ENCODE measurements at places on chromosomes 7 and 10.

GRCh38 chr10:130246113-130246512 lies 109.9 kb downstream of the GLRX3 start:
- no peak overlapping the region for H3K4me3 ChIP-seq
- no peak for DNase-seq
- peaks cover 12% of the 10 kb centered on the region for H3K4me1 ChIP-seq
- peaks cover 15% of the 10 kb centered on the region for H3K27me3 ChIP-seq
- no peaks in the 10 kb centered on the region for H3K36me3 ChIP-seq
- no peak overlapping the region for H3K27ac ChIP-seq

DNA sequence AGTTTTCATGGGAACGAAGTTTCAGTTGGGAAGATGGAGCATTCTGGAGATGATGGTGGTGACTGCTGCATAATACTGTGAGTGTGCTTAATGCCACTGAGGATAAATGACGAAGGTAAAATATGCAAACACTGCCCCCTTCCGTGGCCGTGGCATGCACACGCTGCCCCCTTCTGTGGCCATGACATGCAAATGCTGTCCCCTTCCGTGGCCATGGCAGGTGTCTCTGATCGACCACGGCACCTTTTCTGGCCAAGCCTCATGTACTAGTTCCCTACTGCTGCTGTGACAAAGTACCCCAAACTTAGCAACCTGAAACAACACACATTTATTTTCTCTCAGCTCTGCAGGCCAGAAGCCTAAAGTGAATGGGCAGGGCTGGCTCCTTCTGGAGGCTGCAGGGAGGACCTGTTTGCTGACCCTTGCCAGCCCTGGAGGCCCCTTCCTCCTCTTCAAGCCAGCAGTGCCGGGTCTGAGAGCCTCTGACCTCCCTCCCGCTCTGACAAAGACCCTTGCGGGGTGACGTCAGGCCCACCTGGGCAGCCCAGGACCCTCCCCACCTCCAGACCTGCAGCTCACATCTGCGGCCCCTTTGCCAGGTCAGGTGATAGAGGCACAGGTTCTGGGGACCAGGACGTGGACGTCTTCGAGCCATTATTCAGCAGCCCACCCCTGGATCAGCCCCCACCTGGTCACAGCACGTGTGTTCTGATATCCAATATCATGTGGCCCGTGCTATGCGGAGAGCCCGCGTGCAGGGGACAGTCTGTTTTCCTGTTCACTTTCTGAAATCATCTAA lies 82.0 kb downstream of the MICALL2 start:
- no peak for DNase-seq
- no peak overlapping the region for H3K27ac ChIP-seq
- no peak overlapping the region for H3K4me3 ChIP-seq
- no peaks in the 10 kb centered on the region for H3K4me1 ChIP-seq

- H3K4me3 ChIP-seq = peak overlapping the region; percentile 52
- H3K36me3 ChIP-seq = peaks cover 57% of the 10 kb centered on the region
- H3K4me1 ChIP-seq = peaks cover 67% of the 10 kb centered on the region
Observed at GRCh38 chr7:3039787-3040186, 3.9 kb downstream of the CARD11 start.

GRCh38 chr7:117652943-117653680 lies 173.3 kb downstream of the CFTR start:
- no peaks in the 10 kb centered on the region for H3K36me3 ChIP-seq
- no peak overlapping the region for H3K4me3 ChIP-seq
- H3K4me1 ChIP-seq = no peaks in the 10 kb centered on the region
- no peak overlapping the region for H3K27ac ChIP-seq
- DNase-seq = no peak
- H3K27me3 ChIP-seq = no peaks in the 10 kb centered on the region

- H3K4me3 ChIP-seq = no peak overlapping the region
- peaks cover 31% of the 10 kb centered on the region for H3K4me1 ChIP-seq
- DNase-seq = no peak
- H3K27me3 ChIP-seq = peaks cover 13% of the 10 kb centered on the region
- no peak overlapping the region for H3K27ac ChIP-seq
Observed at GRCh38 chr10:72690071-72690755, 1.7 kb upstream of the MCU start.

- H3K36me3 ChIP-seq = peaks cover 7% of the 10 kb centered on the region
- H3K4me3 ChIP-seq = no peak overlapping the region
- H3K27me3 ChIP-seq = peaks cover 12% of the 10 kb centered on the region
- H3K27ac ChIP-seq = no peak overlapping the region
- H3K4me1 ChIP-seq = no peaks in the 10 kb centered on the region
- no peak for DNase-seq
Observed at GRCh38 chr10:69541463-69541862, 31.8 kb downstream of the NEUROG3 start.

- DNase-seq = no peak
- H3K27me3 ChIP-seq = peaks cover 17% of the 10 kb centered on the region
- no peaks in the 10 kb centered on the region for H3K36me3 ChIP-seq
- H3K27ac ChIP-seq = no peak overlapping the region
Observed at GRCh38 chr10:101336382-101336781, 17.6 kb upstream of the BTRC start.

- no peak overlapping the region for H3K4me3 ChIP-seq
- H3K4me1 ChIP-seq = no peaks in the 10 kb centered on the region
- DNase-seq = no peak
- no peaks in the 10 kb centered on the region for H3K36me3 ChIP-seq
- no peak overlapping the region for H3K27ac ChIP-seq
Observed at GRCh38 chr7:51354897-51355296, 38.3 kb upstream of the COBL start.

GRCh38 chr7:8360564-8361153 lies 72.8 kb upstream of the NXPH1 start:
- H3K27ac ChIP-seq = no peak overlapping the region
- H3K36me3 ChIP-seq = no peaks in the 10 kb centered on the region
- no peak overlapping the region for H3K4me3 ChIP-seq
- peaks cover 17% of the 10 kb centered on the region for H3K27me3 ChIP-seq
- H3K4me1 ChIP-seq = peaks cover 4% of the 10 kb centered on the region

- no peaks in the 10 kb centered on the region for H3K27me3 ChIP-seq
- no peak overlapping the region for H3K4me3 ChIP-seq
- no peak overlapping the region for H3K27ac ChIP-seq
- no peaks in the 10 kb centered on the region for H3K36me3 ChIP-seq
- no peaks in the 10 kb centered on the region for H3K4me1 ChIP-seq
Observed at GRCh38 chr10:84665883-84666463, 337.6 kb downstream of the CCSER2 start.

DNA sequence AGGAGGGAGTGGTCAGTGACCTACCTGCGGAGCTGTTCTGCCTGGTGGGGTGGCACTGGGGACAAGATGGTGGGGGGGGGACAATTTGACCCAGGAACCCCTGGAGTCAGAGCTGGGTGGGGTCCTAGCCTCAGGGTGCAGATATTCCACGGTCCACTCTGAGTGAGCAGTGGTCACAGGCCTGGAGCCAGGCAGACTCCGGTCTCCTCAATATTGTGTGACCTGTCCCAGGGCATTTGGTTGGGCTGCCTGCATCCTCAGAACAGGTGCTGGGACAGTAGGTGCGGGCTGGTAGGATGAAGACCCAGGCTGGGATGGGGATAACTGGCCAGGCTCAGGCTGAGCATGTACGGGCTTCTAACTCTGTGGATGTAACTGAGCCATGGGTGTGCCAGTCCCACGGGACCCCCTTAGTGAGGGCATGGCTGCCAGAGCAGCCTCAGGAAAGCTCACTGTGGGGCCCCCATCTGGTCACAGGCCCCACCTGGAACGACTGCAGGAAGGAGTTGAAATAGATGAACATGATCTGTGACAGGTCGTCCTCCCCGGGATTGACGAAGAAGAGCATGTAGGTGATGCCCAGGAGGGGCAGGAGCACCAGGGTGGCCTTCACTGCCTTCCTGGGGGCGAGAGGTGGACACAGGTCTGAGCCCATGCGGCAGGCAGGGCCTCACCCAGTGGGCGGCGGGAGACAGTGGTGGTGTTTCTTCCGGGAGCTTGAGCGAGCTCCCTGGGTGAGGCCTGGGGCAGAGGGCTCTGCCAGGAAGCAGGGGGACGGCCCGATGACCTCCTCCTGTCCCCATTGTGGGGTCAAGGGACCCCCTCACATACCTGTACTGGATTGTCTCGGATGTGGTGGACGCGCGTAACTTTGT lies 26.9 kb downstream of the CRHR2 start:
- H3K27ac ChIP-seq = no peak overlapping the region
- H3K4me1 ChIP-seq = no peaks in the 10 kb centered on the region
- H3K27me3 ChIP-seq = no peaks in the 10 kb centered on the region
- H3K4me3 ChIP-seq = no peak overlapping the region

- H3K4me1 ChIP-seq = no peaks in the 10 kb centered on the region
- no peaks in the 10 kb centered on the region for H3K27me3 ChIP-seq
- H3K27ac ChIP-seq = no peak overlapping the region
- no peak for DNase-seq
- H3K36me3 ChIP-seq = no peaks in the 10 kb centered on the region
- H3K4me3 ChIP-seq = no peak overlapping the region
Observed at GRCh38 chr10:52208365-52208764, 105.7 kb upstream of the DKK1 start.

DNA sequence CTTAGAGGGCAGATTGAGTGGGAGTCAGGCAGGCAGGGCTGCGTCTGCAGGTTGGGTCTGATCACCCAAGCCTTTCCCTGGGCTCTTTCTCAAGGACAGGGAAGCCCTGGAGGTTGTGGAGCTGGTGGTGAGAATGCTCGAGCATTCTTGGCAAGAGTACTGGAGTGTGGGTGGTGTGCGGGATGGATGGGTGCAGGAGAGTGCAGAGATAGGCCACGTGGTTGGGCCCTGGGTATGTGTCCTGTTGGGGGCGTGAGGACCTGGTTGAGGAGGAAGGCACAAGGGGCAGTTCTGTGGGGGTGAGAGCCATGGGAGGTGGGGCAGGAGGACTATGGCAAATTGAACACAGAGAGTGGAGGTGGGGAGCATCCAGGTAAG lies 135.9 kb downstream of the PTPN20 start:
- no peaks in the 10 kb centered on the region for H3K36me3 ChIP-seq
- H3K27me3 ChIP-seq = no peaks in the 10 kb centered on the region
- H3K4me3 ChIP-seq = no peak overlapping the region
- DNase-seq = no peak
- peaks cover 7% of the 10 kb centered on the region for H3K4me1 ChIP-seq

DNA sequence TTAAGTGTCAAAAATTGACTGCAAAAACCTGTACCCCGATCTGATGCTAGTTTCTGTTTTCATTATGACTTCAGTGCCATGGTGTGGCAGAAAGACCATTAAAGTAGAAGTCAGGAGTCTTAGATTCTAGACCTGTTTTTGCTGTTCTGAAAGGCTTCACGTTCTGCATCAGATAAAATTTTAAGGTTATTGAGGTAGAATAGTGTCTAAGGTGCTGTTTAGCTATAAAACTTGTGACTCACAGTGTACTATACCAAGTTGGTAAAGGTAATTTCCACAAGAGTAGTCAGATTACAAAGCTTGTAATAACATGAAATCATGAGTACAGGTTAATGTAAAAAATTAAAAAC lies 38.6 kb downstream of the ZNRF2 start:
- peak overlapping the region; percentile 73 for H3K4me3 ChIP-seq
- H3K27ac ChIP-seq = peak overlapping the region; percentile 96
- peaks cover 21% of the 10 kb centered on the region for H3K36me3 ChIP-seq
- H3K4me1 ChIP-seq = peaks cover 55% of the 10 kb centered on the region

GRCh38 chr10:17871036-17871435 lies 61.9 kb downstream of the MRC1 start:
- DNase-seq = no peak
- no peaks in the 10 kb centered on the region for H3K36me3 ChIP-seq
- H3K27ac ChIP-seq = no peak overlapping the region
- no peaks in the 10 kb centered on the region for H3K27me3 ChIP-seq
- no peak overlapping the region for H3K4me3 ChIP-seq

DNA sequence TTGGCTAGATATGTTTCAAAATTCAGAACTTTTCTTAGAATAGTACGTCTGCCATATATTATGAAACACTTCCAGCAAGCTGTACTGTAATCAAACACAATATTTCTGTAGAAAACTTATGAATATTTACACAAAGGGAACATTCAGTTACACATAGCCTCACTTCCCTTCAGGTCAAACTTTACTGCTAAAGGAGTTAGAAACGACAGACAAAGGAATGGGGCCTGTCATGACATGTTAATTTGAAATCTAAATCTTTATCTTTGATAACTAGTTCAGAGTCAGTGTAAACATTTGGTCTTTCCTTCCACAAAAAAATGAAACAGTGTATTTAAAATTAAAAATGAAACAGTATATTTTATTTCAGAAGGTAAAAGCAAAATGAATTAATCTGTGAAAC lies 1.0 kb upstream of the CROT start:
- H3K27ac ChIP-seq = peak overlapping the region; percentile 88
- peaks cover 31% of the 10 kb centered on the region for H3K36me3 ChIP-seq
- H3K27me3 ChIP-seq = no peaks in the 10 kb centered on the region
- DNase-seq = no peak
- H3K4me1 ChIP-seq = peaks cover 48% of the 10 kb centered on the region
- H3K4me3 ChIP-seq = peak overlapping the region; percentile 86

DNA sequence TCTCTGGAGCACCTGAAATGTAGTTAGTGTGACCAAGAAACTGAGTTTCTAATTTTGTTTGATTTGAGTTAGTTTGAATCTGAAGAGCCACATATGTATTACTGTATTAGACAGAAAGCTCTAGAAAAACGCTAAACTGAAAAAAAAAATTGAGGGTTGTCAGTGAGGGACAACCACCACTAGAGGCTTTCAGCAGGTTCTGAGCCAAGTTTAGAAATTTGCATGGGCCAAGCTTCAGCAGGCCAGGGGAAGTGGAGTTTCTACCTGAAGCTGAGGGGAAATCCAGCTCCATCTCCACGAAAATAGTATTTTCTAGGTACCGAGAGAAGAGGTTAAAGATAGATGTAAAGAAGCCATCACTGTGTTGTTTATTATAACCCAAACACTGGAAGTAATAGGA lies 77.9 kb upstream of the PLXNA4 start:
- DNase-seq = no peak
- no peak overlapping the region for H3K4me3 ChIP-seq
- H3K36me3 ChIP-seq = peaks cover 5% of the 10 kb centered on the region
- peaks cover 38% of the 10 kb centered on the region for H3K4me1 ChIP-seq

DNA sequence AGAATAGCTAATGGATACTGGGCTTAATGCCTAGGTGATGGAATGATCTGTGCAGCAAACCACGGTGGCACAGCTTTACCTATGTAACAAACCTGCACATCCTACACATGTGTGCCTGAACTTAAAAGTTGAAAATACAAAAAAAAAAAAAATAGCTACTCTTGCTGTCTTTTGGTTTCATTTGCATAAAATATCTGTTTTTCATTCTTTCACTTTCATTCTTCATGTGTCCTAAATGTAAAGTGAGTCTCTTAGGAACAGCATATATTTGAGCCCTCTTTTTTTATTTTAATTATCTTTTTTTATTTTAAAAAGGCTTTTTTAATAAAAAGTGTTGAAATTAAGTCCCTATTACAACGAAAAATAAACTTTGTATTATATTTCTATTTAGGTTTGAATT lies 836.1 kb upstream of the KCND2 start:
- H3K4me1 ChIP-seq = no peaks in the 10 kb centered on the region
- no peaks in the 10 kb centered on the region for H3K36me3 ChIP-seq
- H3K4me3 ChIP-seq = no peak overlapping the region
- no peak for DNase-seq
- no peak overlapping the region for H3K27ac ChIP-seq
- H3K27me3 ChIP-seq = no peaks in the 10 kb centered on the region

DNA sequence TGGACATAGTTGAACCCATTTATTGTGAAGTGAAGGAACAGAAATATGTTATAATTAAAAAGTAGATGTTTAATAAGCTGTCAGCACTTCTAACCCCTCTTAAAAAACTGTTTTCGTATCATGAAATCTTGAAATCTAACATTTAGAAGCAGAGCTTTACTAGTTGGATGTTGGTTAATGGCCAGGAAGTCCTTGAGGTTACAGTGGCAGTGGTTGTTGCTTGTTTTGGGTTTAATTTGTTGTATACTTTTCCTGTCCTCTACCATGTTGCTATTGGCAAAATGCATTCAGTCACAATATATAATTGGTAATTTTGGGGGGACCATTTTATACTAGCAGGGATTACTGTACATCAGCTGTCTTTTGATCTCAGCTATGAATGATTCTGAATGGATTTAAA lies 60.7 kb downstream of the EXOC4 start:
- H3K4me1 ChIP-seq = peaks cover 13% of the 10 kb centered on the region
- DNase-seq = peak; percentile 21
- peaks cover 17% of the 10 kb centered on the region for H3K36me3 ChIP-seq
- no peak overlapping the region for H3K27ac ChIP-seq
